NCI-H1417 treated with DMSO at 0.1 percent for 48 hours (cell line): ENCODE measurements at places on chromosomes 6 and 20.

- DNase-seq: no peak
These were observed 11.4 kb upstream of the TXLNB start for GRCh38 chr6:139303185-139303584.

GRCh38 chr6:16712255-16712930 lies 48.9 kb downstream of the ATXN1 start:
- no peak for DNase-seq

GRCh38 chr6:151537556-151537955 lies 43.7 kb downstream of the CCDC170 start:
- no peak for DNase-seq

DNA sequence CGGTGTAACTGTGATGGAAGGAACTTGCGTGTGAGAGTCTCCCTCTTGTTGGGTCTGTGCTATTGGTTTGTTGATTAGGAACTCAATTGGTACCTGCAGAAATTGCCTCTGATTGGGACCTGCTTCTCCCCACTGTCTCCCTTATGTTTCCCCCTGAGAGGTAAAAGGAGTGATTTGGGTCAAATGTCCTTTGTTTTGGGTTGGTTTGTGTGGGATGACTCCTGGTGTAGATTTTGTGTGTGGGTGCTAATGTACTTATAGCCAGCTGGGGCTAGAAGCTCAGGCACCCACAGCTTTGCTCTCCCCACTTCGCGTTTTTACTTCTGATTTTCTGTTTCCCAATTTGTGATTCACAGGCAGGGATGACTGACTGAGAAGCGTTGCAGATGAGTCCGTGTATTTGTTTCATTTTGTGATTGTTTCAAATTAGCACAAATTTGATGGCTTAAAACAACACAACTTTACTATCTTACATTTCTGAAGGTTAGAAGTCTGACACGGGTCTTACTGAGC lies 79.1 kb downstream of the UTRN start:
- DNase-seq: no peak

DNA sequence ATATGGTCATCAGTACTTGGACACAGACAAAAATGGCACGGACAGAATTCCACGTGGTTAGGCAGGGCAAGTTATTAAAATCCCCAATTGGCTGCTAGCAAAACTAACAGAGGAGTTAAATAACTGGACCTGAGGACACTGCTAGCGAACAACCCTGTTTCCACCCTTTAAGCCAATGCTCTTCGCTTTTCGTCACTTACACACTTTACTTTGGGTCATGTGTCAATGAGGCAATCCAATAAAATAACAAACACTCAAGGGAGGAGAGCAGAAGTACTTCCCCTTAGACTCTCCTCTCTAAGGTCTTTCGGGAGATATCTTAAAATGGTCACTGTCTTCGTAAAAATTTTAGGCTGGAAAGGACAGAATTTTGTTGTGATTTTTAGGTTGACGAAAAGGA lies 68.6 kb downstream of the LCA5 start:
- no peak for DNase-seq

DNA sequence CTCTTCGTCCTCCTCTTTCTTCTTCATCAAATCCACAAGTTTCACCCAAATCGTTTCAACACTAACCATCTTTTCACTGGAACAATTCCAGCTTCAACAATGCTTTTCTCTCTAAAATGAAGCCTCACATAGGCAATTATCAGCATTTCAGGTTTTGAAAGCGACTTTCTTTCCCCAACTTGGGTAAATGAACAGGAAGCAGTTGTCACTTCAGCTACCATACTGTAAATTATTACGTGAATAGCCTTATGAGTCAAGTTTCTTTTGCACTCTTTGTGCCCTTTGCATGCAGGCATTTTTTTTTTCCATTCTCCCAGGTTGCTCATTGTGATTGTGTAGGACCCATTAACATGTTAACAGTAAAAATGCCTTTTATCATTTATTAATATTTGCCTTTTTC lies 121.7 kb upstream of the BTBD3 start:
- no peak for DNase-seq

- no peak for DNase-seq
These were observed 46.0 kb downstream of the SIRPA start for GRCh38 chr20:1941226-1941625.

GRCh38 chr6:37691904-37692806 lies 5.5 kb downstream of the MDGA1 start:
- peak; percentile 9 for DNase-seq

- no peak for DNase-seq
These were observed 52.2 kb upstream of the APCDD1L start for GRCh38 chr20:58567437-58567836.

DNA sequence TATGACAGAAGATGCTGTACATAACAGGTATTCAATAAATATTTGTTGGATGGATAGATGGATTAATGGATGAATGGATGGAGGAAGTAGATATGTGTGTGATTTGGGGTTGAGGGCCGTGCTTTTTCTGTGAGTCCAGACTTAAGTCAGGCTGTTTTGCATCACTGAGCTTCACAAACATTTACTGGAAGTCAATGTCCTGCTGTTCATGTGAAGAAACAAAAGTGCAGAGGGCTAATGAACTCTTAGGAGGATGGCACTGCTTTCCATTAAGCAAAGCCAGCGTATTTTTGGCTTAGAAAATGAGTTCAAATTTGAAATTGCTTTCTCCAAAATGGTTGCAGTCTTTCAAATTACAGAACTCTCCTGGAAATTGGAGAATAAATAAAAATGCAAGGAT lies 260.6 kb upstream of the SASH1 start:
- DNase-seq: no peak

DNA sequence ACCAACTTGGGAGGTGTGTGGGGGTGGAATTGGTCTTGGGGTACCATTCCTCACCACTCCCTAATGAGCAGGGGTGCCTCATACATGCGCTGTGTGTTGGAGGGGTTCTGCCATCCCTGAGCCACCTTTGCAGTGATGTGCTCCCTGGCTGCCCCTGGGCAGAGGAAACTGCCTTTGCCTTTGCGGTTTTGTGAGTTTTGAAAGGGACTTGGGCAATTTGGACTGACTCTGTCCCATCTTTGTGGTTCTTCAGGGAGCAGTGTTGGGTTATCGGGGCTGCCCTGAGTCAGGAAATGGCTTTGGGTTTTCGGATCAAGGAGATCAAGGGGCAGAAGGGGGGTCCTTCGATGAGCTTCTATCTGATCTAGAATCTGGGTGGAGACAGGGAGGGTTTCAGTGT lies 3.9 kb upstream of the PHACTR3 start:
- DNase-seq: no peak

DNA sequence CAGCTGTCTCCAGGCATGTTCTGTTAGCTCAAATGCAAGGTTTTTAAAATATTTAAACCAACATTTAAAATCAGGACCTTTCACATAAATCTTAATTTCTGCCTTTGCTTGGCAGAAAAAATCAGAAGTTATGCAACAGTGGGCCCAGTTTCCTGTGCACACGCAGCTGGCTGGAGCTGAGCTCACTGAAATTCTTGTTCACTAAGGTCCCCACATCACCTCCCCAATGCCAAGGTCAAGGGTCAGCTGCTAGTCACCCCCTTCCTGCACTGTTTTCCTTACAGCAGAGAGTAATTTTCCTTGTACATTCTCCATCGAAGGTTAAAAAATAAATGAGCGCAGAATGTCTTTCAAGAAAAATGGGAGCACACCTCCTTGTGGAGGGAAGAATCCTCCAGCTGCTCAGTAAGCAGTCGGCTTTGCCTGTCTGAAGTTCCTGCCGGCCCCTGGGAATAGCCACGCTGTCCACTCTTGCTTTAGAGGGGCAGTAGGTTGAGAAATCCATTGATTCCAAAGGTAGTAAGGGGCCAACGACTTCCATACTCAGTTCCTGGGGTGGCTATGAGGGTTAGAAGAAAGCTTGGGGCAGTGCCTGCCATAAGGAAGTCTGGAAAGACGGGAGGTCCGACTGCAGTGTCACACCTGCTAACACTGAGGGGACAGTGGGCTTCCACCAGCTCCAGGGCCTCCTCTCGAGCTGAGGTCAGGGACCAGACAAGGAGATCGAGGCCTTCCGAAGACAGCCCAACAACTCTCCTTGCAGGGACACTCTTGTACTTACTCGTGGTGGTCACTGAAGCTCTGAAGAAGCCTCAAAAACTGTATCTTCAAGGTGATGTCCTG lies 56.8 kb downstream of the MYH7B start:
- no peak for DNase-seq

- DNase-seq: no peak
These were observed 67.8 kb upstream of the RALGAPA2 start for GRCh38 chr20:20780127-20780824.

DNA sequence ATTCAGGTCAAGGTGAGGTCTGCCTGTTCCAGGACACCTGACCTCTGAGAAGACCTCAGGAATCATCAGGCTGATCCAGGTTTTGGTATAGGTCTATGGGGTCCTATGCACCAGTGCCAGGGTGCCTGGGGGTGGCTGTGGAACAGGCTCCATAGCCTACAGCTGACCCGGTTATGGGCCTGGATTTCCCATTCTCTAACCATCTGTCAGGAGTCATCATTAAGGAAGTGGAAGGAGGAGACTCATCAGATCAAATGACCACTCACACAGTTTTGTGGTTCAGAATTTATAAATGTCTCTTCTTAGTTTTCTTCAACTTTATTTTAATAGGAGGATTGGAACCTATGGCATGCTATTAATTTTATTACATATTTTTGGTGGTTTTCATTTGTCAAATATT lies 14.8 kb downstream of the PLA2G7 start:
- no peak for DNase-seq

- no peak for DNase-seq
These were observed 39.0 kb downstream of the BCKDHB start for GRCh38 chr6:80145509-80145908.

GRCh38 chr6:25219917-25220278 lies 59.3 kb upstream of the CARMIL1 start:
- DNase-seq: no peak

DNA sequence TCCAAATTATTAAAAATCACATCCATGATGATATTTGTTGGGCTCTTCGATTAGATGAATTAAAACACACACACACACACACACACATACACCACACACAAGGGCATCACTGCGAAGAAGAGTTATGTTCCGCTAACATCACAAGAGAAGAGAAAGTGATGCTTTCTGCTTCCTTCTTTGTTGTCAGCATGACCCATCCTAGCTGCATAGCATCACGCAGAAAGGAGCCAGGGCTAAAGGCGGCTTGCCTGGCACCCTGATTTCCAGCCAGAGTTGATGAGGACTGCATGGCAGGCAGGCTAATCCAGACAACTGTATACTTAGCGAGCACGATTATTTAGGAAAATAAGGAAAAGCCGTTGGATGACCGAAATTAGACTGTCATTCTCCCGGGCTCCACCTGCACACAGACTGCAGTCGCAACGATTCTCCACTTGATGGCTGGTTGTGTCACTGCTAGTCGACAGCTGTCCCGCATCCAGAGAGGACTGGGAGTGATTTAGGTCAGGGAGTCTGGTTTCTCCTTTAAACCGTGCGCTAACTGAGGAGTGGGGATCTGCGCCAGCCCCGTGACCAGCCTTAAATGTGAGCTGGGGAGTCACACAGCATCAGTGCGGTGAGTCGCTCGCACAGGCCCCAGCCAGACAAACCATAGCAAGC lies 70.6 kb upstream of the SOX4 start:
- DNase-seq: no peak

GRCh38 chr6:75431379-75431778 lies 62.2 kb downstream of the FILIP1 start:
- DNase-seq: no peak

DNA sequence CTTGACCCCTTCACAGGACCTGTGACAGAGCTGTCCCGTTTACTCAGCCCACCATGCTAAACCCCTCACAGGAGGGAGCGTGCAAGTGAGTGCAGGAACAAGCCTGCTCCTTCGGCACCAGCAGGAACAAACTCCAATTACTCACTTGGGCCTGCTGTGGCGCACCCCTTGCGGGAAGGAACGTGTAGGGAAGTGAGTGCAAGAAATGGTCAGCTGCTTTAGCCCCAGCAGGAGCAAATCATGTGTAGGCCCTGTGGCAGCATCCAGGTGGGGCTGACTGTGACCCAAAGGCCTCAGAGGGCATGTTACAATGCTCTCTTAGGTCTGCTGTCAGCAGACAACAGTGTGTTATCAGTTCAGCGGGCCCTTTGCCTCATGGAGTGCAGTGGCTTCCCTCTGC lies 574.4 kb downstream of the PRKN start:
- DNase-seq: no peak

DNA sequence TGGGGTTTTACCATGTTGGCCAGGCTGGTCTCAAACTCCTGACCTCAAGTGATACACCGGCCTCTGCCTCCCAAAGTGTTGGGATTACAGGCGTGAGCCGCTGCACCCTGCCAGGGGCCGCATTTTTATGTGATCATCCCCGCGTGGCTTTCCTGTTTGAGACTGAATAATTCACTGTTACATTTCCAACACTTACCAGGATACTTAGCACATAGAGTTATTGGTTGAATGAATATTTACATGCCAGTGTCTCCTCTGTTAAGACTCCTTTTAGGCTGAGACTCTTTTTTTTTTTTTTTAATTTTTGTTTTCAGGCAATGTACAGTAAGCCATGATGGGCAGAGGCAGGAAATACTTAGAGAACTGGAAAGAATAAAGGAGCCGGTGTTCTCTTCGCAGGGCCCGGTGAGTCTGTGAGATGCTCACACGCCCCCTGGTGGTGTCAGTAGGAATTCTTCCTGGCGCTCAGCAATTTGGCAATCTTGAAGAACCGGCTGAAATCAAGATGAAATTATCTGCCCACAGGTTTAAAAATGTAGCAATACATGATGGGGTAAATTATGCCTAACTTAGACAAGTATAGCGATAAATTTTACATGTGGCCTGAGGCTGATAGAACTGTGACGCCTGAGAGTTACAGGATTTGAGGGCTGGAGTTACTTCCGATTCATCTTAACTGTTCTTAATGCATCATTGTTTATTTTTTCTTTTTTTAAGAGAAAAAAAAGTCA lies 7.6 kb upstream of the RNF114 start:
- DNase-seq: peak; percentile 67

DNA sequence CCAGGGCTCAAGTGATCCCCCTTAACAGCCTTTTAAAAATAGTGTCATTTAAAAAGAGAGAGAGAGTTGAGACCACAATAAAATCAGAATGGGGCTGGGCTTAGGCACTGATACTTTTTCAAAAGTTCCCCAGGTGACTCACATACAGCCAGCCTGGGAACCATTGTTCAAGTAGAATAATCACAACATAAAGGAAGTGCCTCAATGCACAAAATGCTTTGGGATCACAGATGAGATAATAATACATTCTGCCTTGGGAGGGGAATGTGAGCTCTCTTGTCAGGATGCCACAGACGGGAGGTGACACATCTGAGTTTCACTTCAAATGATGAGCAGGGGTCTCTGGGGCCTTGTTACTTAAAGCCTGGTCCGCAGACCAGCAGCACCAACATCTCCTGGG lies 34.0 kb upstream of the GABRR1 start:
- no peak for DNase-seq

GRCh38 chr20:35866418-35867202 lies 87.7 kb downstream of the SCAND1 start:
- no peak for DNase-seq
